ENCODE measurements at places on chromosomes 2 and 18. TPM values are rescaled to one million over a fixed set of nuclear protein-coding genes. Genes with fewer than 3 reads are reported as not detected.

DNA sequence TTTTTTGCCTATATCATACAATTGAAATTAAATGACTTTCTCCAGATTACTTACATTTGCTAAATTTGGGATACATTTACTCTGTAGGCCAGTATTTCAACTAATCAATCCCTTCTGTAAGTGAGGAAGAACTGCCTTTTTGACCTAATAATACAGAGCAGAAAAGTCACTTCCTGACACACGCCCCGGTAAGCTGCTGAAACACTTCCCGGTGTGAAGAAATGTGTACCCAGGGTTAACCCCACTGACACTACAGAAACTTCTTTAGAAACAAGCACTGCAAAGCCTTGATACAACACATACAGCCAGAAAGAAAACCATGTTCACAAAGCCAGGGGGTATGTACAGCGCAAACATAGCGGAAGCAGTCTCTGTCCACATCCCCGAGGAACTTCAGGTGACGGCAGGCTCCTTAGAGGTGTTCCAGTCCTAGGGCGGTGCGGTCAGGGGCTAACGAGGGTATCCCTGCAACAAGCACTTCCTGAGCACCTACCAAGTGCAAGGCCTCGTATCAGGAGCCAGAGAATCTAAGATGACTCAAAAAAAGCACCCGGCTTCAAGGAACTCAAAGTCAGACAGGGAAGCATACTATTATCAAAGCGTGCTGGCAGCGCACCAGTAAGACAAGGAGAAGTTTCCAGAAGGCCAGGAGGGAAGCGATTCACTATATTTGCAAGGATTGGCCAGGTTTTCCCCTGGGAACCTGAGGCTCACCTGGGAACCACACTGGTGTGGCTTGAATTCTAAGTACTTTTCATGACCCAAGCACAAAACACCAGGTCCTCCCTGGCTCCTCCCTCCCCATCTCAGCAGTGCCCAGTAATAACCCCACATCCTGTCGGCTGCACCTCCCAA, 46.6 kb downstream of the ZNF516 start:
- no peak for DNase-seq

GRCh38 chr2:75792146-75792545, 81.4 kb upstream of the GCFC2 start:
- no peak for DNase-seq

- DNase-seq: no peak
Observed at GRCh38 chr2:198135481-198135934, 331.1 kb downstream of the PLCL1 start.

GRCh38 chr2:121284463-121285449, at the start of gene TFCP2L1:
Gene TFCP2L1, minus strand, starts transcription at chr2:121285202. Its CDS starts 93 bp downstream, at chr2:121285109.
- DNase-seq: peak; percentile 51

- DNase-seq: no peak
Observed at GRCh38 chr2:232281858-232282507, 96.6 kb upstream of the ALPP start.

Gene ANKRD62
- total RNA-seq: not detected

DNA sequence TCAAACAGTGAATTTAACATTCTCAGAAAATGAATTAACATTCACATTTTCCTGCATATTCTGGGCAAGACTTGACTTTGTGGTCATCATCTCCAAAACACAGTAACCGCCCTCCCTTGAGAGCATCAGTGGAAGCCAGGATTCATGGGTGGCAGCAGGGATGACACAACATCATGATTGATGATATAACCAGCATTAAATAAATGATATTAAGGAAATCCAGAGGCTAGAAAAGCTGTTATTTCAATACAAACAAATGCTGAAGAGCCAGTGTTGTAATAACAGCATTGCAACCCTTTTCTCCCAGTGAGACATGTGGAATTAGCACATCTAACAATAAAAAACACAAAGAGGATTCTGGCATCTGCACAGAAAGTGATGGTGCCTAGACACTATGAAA, 41.1 kb downstream of the CDC42EP3 start:
- no peak for DNase-seq

GRCh38 chr18:63831080-63831788, 56.0 kb downstream of the SERPINB7 start:
- no peak for DNase-seq

DNA sequence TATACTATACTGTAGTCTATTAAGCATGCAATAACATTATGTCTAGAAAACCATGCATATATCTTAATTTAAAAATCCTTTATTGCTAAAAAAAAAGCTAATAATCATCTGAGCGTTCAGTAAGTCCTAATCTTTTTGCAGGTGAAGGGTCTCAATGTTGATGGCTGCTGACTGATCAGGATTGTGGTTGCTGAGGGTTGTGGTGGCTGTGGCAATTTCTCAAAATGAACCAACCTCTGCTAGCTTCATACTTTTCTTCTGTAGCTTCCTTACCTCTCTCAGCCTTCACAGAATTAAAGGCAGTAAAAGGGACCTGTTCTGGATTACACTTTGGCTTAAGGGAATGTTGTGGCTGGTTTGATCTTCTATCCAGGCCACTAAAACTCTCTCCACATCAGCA, 235.8 kb downstream of the NBAS start:
- DNase-seq: no peak

- no peak for DNase-seq
Observed at GRCh38 chr2:231174211-231174651, 24.2 kb upstream of the ARMC9 start.

- no peak for DNase-seq
Observed at GRCh38 chr18:45164551-45164950, 450.7 kb upstream of the SLC14A2 start.

All from mucosa of gallbladder (tissue), 1 donor.